IPS DF 6.9 (cell line): ENCODE measurements at places on chromosomes 7 and 10.

GRCh38 chr7:153017223-153017622, 257.7 kb downstream of the ACTR3B start:
- DNase-seq: no peak

DNA sequence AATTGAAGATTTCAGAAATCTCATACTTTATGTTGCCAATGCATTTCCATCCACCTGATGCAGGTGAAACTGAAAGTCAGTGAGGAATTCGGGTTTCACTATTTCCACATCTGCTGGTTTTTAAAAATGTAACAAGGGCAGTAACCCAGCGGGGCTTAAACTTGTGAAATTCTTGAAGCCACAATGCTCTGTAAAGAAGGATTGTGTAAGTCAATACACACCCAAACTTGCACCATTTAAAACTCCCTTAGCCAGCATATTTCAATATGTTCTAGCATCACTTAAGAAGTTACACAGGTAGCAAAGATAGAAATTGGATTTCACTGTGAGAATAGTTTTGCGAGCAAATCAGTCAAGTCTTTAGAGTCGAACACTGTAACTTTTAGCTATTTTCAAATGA, 386.1 kb downstream of the PLXDC2 start:
- DNase-seq: no peak

GRCh38 chr7:5334671-5335070, 51.9 kb downstream of the SLC29A4 start:
- DNase-seq: no peak

DNA sequence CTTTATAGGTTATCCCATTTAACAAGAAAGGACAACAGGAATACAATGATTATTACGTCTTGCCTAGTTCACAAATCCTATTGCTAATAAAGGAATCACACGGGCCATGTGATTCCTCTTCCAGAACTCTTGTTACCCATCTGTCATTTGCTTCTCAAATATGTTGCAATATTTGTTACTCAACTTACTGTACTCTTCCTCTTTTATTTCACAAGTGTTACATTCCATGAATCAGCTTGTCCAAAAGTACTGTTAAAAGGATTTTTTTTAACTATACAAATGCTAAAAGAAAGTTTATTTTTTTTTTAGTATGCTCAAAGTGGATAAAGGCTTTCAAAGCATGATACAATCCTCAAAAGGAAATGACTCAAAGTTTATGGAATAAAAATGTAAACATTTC, 3.9 kb upstream of the CD36 start:
- no peak for DNase-seq

DNA sequence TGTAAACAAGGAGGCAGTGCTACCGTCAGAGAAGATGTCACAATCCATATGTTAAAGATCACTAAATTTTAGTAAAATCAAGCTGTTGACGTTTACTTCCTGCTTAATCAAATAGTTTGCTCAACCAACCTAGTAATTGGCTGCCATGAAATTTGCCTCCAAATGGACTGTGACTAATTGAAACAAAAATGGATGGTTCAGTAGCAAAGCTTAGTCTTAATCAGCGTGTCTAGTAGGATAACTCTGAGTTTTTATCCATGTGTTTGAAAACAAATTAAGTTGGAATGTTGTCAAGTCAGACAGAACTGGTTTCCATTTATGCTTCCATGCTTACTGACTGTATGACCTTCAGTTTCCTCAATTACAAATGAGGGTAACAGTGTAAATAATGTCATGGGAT, 1456.7 kb upstream of the CELF2 start:
- DNase-seq: no peak

DNA sequence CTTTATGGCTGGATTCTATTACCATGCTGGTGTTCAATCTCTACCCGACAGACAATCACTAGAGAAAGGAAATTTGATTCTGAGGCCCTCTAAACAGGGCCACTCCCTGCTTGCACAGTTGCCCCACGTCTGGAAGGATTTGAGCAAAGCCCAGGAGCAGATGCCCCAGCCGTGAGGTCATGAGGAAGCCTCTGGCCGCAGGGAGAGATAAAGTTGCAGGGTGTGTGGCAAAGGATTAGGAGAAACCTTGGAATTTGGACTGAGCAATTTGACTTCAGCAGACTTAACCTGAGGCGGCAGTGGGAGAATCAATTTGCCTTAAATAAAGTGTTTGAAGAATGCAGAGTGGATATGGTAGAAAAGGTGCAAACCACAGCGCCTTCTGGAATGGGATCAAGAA, 40.2 kb upstream of the KLF6 start:
- no peak for DNase-seq
